ENCODE measurements at places on chromosomes 6 and 20.

GRCh38 chr6:146281651-146282362, 252.9 kb downstream of the GRM1 start:
- no peak for DNase-seq

DNA sequence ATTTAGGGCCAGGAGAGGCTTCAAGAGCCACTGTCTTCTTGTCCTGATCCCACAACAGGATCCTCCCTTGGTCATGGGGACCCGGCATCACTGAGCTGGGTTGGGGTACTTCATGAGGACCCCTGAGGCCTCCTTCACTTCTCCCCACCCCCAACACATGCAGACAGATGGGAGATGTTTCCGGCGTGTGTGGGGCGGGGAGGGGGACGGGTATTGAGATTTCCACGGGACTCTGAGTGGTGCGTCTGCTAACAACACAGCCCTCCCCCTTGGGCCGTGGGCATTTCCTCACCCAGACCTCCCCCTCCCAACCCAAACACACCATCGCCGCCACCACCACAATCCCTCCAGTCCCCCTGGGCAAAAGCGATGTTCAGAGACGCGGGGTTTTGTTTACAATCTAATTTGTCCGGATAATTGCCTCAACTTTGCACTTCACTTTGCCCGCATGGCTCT, 906 bp upstream of the FOXP4 start:
- peak; percentile 77 for DNase-seq

DNA sequence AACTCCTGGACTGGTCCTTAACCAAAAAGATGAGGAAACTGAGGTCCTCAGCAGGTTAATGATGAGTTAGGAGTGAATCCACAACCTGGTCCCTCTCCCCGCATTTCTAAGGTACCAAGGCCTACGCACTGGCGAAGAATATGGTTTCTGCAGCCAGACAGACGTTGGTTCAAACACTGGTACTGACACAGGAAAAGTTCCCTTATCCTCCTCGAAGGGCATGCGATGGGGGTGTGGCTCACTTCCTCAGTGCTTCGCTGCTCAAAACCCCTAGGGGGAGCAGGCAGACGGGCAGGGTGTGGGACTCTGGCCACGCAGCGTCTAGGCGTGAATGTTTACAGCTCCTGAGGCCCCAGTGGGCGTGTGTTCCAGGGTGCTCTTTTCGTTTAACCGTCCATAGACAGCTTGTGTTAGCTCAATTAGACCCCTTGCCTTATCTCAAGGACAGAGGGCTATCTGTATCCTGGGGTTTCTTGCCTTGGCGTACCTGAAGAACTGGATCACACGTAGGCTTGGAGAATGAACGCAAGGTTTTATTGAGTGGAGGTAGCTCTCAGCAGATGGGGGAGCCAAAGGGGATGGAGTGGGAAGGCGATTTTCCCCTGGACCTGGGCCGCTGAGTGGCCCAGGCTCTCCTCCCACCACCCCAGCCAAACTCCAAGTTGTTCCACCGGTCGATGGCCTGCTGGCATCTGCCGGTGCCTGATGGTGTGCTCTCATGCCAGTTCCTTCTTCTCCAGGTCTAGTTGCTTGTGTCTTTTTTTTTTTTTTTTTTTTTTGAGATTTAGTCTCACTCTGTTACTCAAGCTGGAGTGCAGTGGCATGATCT, 31.8 kb upstream of the PTPN1 start:
- peak; percentile 47 for DNase-seq

DNA sequence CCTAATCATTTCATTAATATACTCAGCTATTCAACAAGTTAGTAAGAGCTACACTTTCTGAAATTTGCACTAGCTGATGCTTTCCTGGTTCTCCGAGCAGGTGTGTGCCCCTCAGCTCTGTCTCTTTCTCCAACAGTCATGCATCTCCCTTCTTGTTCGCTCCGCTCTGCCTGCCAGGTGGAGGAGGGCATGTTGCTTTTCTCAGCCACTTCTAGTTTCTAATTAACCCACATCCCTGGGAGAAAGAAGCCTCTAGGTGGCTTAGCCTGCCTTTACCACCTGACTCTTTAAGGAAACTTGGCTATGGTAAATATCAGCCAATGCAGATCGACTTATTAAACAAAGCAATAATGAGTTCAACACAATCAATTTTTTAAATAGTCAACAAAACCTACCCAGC, 34.2 kb downstream of the LRFN2 start:
- peak; percentile 56 for DNase-seq

- DNase-seq = no peak
Measured at GRCh38 chr20:49437057-49437456, 45.4 kb downstream of the KCNB1 start.

DNA sequence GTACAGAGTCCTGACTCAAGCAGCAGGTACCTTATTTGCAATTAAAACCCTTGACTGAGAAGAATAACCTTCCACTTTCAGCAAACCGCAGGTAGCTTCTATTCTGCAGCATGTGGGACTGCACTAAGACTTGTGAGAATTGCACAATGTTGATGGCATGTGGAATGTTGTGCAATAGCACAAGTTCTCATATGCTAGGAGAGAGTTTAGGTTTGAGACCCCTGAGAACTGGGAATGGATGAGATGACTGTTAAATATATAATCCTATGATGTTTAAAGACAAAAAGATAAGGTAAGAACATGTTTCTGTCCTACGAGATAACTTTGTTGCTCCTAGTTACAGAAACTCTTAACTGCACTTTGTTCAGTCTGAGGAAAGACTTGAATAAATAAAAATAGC, 194.6 kb downstream of the OTOR start:
- no peak for DNase-seq

DNA sequence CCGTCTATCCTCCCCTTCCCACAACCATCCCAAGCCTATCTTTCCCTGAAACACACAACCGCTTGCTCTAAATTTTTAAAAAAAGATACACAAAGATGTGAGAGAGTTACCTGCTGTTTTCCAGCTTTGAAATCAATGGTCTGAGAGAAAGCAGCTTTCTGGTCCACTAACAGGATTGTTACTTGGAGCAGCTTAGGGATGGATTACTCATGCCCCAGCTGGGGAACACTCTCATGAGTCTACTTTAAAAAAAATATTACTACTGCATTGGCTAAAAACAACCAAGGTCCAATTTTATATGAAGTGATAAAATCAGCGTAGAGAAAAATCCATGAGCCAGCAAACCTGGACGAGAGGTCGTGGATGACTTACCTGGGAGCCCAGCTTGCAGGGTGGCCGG, 29.6 kb upstream of the FOXC1 start:
- no peak for DNase-seq

- no peak for DNase-seq
Measured at GRCh38 chr20:57767441-57767840, 57.6 kb upstream of the PMEPA1 start.

DNA sequence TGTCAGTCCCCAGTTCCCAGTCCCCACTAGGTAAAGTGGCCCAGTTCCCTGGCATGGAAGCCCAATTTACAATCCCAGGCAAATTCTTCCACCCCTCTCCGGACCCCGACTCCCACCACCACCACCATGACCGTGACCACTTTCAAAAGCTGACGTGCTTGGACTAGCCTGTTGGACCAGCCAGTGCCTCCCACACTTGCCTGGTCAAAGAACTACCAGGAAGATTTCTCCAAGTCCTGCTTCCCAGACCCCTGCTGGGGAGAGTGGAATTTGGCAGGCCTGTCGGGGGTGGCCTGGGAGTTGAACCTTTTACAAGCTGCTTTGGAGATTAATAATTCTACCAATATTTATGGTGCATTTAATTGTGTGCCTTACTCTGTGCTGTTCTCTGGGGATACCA, 1.4 kb upstream of the PTPRT start:
- DNase-seq = no peak

- DNase-seq = no peak
Measured at GRCh38 chr20:49752201-49752903, 38.7 kb upstream of the B4GALT5 start.

GRCh38 chr6:113160306-113161017, 696.7 kb upstream of the MARCKS start:
- DNase-seq = no peak
